ENCODE measurements at places on chromosomes 4 and X.
A peak's percentile ranks its signal among the peaks of the same experiment; 100 is the strongest.

- DNase-seq: peak; percentile 79
These were observed 54.2 kb downstream of the TMA16 start for GRCh38 chr4:163548481-163549243.

DNA sequence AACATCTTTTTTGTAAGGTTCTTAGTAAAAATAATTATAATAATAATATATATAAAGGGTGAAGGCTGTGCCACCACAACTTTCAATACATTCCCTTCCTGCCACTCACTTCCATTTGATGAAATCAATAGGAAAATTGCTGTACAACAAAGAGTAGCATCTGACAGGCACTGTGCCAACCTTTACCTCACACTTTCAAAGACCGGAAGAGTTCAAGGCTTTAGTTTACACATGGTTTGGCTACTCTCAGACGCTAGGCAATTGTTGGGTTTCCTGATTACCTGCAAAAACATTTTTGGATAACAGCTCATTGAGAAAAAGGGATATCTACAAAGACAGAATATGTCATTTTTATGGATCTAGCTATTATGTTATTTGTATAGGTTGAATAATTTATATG lies 5.5 kb upstream of the ING2 start:
- no peak for DNase-seq

DNA sequence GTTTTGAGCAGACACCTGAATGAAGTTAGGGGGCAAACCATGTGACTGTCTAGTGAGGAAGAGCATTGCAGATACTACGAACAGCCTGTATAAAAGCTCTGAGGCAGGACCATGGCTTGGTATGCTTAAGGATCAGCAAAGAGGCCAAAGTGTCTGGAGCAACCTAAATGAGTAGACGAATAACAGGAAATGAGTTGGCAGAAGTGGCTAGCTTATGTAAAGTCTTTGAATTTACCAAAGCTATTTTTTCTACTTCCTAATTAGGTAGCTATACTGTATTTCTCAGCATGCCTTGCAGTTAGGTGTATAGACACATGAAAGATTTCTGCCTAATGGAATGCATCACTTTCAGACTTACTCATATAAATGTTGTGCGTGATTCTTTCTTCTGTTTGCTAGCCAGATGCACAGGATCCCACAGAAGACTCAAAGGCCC lies 9.3 kb upstream of the GPRIN3 start:
- peak; percentile 43 for DNase-seq

DNA sequence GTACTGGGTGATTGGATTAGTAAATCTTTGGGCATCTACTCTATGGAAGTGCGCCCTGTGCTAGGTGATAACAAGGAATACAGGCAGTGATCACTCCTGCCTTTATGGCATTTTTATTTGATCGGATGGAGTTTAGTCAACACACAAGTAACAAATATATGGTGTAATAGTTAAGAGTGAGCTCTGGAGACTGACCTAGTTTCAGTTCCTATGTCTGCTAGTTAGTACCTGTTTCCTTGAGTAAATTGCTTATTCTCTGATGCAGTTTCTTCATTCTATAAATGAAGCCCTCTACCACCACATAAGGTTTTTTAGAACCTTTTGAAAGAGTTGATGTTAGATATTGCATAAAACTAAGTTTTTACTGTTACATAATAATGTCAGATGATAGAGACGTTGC lies 134.6 kb downstream of the KDM6A start:
- DNase-seq: no peak

- no peak for DNase-seq
These were observed 22.9 kb downstream of the SHROOM3 start for GRCh38 chr4:76457885-76458284.

- DNase-seq: no peak
These were observed 990 bp upstream of the HADH start for GRCh38 chr4:107988763-107989035.

DNA sequence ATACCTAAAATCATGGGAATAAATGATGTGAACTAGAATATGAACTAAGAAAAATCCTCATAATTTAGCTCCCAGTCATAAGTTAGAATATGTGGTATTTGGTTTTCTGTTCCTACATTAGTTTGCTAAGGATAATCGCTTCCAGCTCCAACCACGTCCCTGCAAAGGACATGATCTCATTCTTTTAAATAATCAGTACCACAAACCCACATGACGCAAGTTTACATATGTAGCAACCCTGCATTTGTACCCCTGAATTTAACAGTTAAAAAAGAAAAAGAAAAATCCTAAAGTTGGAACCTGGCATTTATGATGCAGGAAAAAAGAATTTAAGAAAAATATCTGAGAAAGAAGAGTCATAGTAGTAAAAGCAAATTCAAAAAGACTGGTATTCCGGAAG lies 13.3 kb downstream of the UBA6 start:
- DNase-seq: no peak

Measured in OCI-M1 (cell line).